ENCODE measurements at places on chromosomes 11 and 22.

- DNase-seq = no peak
Observed at GRCh38 chr11:94762208-94762607, 5.9 kb upstream of the AMOTL1 start.

GRCh38 chr11:19557720-19558140 lies 154.9 kb upstream of the NAV2 start:
- peak; percentile 82 for DNase-seq

- no peak for DNase-seq
Observed at GRCh38 chr11:126700768-126701519, 299.6 kb downstream of the KIRREL3 start.

GRCh38 chr11:46680164-46680760 lies 20.2 kb downstream of the ARHGAP1 start:
- DNase-seq = no peak

- DNase-seq = no peak
Observed at GRCh38 chr11:45332276-45332934, 46.3 kb upstream of the SYT13 start.

- DNase-seq = no peak
Observed at GRCh38 chr11:44171518-44171917, 76.0 kb downstream of the EXT2 start.

Data from lower lobe of right lung (tissue), 2 donors.